Activated T-cell treated with anti-CD3 and anti-CD28 coated beads for 1 hour (primary cell): ENCODE measurements at places on chromosomes 4 and X.

- no peak for DNase-seq
Observed at GRCh38 chr4:113881256-113881655, 98.2 kb downstream of the ARSJ start.

GRCh38 chrX:78708262-78708661 lies 39.3 kb upstream of the LPAR4 start:
- DNase-seq, result no peak

DNA sequence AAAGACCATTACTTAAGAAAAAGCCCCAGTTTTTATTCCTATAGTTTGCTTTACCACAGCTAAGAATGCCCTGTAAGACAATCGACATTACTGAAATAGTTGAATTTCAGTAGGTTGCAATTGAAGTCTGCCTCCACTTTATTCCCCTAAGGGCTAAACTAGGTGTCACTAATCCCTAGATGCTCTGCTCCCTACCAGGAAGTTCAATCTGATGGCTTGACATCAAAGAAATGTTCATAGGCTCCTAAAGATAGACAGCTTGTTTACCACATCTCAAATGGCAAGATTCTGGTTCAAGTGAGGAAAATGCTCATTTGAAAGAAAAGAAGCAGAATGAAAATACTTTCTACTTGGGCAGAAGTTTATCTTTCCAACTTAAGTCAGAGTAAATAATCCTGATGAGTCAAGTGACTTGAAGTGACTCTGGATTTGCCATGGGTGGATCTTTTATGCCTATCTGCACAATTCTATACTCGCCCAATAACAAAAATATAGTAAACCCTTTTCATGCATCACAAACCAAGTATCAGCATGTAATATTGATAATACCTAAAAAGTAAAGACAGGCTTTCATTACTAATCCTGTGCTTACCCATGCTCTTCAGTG lies 117.2 kb downstream of the SH3RF1 start:
- no peak for DNase-seq

GRCh38 chr4:88015659-88016295 lies 8.3 kb downstream of the PKD2 start:
- no peak for DNase-seq

- no peak for DNase-seq
Observed at GRCh38 chrX:57178605-57179004, 41.4 kb upstream of the SPIN2A start.

GRCh38 chrX:13169684-13170083 lies 125.3 kb upstream of the FAM9C start:
- DNase-seq, result no peak

DNA sequence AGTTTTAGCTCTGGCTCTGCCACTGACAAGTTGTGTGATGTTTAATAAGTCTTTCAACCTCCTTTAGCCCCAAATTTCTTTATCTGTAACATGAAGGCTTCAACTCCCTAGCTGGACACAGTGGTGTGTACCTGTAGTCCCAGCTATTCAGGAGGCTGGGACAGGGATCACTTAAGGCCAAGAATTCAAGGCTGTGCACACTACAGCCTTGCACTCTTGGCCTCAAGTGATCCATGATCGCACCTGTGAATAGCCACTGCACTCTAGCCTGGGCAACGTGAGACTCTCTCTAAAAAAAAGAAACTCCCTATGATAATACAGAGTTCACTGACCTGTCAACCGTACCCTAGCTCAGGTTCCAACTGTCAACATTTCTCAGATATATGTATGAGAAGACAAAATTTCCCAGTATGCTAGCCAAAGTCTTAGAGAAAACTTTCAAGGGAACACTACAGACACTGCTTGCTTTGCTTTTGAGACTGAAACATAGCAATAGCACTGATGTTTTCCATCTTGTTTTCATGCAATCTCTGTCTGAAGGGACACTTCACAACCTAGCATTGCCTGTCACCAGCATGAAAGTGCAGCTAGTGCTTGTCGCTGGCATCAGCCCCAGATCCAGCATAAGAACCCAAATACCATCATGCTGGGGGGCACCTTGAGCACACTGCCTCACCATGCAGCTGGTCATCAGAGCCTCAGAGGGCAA lies 51.6 kb upstream of the PTPN13 start:
- no peak for DNase-seq

- no peak for DNase-seq
Observed at GRCh38 chr4:142348613-142349021, 497.5 kb downstream of the INPP4B start.

GRCh38 chr4:128861856-128862518 lies 52.5 kb downstream of the JADE1 start:
- no peak for DNase-seq

GRCh38 chr4:142952821-142953580 lies 106.9 kb upstream of the INPP4B start:
- no peak for DNase-seq

DNA sequence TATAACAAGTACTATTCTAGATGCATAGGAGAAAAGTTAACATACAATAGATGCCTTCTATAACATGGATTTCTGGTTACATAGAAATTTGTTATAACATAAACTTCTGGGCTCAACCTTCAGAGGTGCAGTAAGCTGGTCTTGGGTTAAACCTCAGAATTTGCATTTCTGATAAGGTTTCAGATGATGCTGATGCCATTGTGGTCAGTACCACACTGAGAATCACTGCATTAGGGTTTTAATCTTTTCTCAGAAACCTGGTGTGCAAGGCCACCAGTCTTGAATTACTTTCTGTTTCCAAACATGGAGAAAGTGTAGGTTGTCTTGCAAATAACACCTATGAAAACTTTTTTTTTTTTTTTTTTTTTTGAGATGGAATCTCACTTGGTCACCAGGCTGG lies 146.2 kb downstream of the SPOCK3 start:
- no peak for DNase-seq
